ENCODE measurements at places on chromosomes 12 and 14.

GRCh38 chr12:1003600-1004271 is 12.7 kb downstream of the ERC1 start:
- DNase-seq, result peak; percentile 0

- no peak for DNase-seq
Observed at GRCh38 chr14:62189698-62190097, 427.5 kb downstream of the SNAPC1 start.

- DNase-seq, result peak; percentile 42
Observed at GRCh38 chr12:132084621-132085290, 59.4 kb downstream of the DDX51 start.

DNA sequence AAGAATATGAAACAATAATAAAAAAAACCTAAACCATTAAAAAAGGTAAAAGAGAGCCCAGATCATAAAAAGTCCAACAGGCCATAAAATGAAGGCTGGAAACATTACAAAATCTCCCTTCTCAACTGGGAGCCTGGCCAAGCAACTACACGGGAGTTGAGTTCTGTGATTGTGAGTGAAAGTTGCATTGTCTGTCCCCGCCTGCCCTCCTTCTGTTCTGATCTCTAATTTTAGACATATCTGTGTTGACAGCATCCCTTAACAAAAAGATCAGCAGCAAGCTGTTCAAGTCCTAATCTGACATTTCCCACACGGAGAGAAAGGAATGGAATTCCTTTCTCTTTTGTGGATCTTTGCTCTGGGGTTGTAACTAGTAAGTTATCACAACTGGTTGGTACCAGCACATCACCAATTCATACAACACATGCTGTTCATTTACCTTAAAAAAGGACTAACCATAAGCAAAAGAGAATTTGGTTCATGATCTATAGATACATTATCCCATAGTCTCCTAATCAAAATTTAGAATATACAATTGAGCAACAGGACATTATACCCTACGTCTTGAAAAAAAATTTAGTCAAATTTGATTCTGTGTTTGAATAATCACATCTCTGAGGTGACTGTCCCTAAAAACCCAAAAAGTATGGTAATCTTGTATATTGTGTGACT is 205.1 kb upstream of the GZMB start:
- DNase-seq, result no peak

- no peak for DNase-seq
Observed at GRCh38 chr12:95213928-95214327, 3.3 kb downstream of the FGD6 start.

All from RCC 7860 (cell line).